ENCODE measurements at places on chromosomes 1 and 21.

GRCh38 chr1:245092638-245092976 is 62.2 kb upstream of the KIF26B start:
- DNase-seq, result no peak

DNA sequence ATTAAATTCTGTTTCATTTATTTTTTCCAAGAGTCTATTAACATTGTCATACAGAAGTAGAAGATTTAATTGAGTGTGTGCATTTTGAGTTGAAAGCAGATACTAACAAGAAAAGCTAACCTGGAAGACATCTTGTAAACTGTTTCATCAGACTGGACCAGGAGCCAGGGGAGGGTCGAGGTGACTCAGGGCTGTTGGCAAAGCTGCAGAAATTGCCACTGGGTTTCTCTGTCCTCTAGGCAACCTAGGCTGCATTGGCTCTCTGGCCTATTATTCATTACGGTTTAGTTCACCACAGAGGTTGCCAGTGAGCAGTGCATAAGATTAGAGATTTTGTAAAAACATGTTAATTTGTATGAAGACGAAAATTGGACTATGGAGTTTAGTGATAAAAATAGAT is 27.5 kb downstream of the ERG start:
- no peak for DNase-seq

DNA sequence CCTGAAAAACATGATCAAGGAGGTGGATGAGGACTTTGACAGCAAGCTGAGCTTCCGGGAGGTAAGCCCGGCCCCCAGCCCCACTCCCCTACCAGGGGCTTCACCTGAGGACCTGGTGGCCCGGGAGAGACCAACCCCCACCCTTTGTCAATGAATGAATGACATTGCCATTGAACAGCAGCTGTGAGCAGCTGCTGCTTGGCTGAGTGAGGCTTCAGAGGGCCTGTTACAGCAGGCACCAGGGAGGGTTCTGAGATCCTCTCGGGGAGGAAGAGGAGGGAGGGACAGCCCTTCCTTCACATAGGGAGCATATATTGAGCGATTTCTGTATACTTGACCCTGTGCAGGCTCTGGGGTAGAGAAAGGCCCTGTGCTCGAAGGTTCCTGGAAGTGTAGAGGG is 12.3 kb upstream of the CTRC start:
- DNase-seq, result no peak

- DNase-seq, result peak; percentile 78
Measured at GRCh38 chr1:204431310-204432184, 19.9 kb upstream of the PPP1R15B start.

DNA sequence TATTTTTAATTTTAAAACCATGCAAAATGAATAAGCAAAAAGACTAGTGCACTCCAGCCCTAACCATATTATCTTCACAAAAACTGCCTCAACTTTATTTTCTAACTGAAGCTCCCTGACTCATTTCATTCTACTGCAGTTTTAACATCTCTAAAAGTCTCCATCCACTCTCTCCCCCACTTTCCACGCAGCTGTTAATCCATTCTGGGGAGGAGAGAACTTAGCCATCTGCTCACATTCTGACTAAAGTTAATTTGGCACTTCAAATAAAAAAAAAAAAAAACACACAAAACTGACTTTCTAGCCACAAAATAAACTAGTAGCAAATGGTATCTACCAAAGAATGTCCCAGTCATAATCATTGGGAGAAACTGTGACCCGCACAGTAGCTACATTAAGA is 5.4 kb upstream of the MYBPHL start:
- DNase-seq, result no peak

GRCh38 chr21:43767498-43767983 is 8.6 kb downstream of the CSTB start:
- no peak for DNase-seq

GRCh38 chr1:19735440-19736127 is 64.1 kb downstream of the TMCO4 start:
- DNase-seq, result peak; percentile 74
